ENCODE measurements at places on chromosomes 1 and 21.
A peak's percentile ranks its signal among the peaks of the same experiment; 100 is the strongest.

DNA sequence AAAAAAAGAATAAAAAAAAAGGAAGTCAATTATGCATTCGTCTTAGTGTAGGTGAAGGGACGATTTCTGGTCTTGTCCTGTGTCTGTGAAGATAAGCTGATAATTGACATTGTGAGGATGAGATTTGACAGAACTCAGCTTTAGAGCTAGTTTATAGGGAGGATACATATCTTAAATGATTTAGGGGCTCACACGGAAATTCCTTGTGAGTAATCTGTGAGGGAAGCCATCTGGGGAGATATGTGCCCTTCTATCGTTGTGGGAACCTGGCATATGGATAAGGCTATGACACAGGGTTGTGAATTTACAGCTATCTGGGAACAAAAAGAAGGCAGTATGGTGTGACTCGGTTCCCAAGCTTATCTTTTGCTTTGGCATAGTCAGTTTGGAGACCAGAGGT is 71.1 kb downstream of the RABGAP1L start:
- no peak for DNase-seq

- DNase-seq: no peak
Observed at GRCh38 chr1:203114202-203114601, 13.3 kb upstream of the ADORA1 start.

- DNase-seq: no peak
Observed at GRCh38 chr1:2592672-2593071, 6.1 kb downstream of the PRXL2B start.

DNA sequence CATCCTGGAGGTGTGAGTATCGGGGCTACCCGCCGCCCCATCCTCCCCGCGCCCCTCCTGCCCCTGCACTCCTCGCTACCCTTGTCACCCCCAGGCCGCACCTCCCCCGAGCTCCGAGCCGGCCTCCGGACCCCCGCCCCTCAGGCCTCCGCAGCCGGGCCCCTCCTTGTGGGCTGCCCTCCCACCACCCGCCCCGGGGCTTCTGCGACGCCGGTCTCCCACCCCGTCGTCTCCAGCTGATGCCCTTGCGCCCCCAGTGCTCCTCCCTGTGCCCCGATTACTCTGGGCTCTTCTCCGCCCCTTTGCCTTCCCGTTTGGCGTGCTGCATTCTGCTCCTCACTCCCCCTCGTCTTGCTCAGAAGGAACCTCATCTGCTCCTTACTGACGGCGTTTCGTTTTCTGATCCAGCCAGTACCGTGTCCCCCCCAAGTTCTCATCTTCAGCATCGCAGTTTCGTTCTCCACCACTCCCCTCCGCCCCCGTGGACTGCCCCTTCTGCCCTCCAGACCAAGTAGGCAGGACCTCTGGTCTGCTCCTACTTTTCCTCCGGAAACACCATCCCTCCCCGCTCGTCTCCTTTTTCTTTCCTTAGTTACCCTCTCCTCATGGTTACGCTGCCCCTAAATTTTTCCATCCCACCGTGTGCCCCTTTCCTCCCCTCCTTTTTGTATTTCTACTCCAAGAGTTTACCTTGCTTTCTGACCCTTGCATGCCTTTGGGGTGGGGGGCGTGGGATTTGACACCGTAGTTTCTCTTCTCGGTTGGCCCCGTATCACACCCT is 841 bp downstream of the SNX27 start:
- DNase-seq: no peak

DNA sequence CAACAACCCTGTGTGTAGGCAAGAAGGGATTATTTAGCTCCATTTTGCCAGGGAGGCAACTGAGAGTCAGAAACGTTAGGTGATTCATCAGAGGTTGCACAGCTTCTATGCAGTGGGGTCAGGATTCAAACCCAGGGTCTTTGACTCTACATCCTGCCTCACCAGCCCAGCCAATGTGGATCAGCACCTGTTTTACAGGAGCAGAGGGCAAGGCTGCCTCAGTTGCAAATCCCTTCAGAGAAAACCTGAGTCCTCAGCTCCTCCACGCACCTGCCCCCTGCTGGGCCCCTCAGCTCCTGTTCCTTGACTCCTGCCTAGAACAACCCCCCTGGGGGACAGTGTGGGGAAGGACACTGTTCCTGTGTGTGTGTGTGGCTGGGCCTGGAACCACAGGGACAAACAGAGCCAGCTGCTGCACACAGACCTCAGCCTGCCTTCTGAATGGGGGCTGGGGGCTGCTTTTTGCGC is 61.6 kb downstream of the LRRN2 start:
- DNase-seq: no peak

GRCh38 chr1:58059789-58060188 is 486.7 kb downstream of the OMA1 start:
- DNase-seq: no peak

DNA sequence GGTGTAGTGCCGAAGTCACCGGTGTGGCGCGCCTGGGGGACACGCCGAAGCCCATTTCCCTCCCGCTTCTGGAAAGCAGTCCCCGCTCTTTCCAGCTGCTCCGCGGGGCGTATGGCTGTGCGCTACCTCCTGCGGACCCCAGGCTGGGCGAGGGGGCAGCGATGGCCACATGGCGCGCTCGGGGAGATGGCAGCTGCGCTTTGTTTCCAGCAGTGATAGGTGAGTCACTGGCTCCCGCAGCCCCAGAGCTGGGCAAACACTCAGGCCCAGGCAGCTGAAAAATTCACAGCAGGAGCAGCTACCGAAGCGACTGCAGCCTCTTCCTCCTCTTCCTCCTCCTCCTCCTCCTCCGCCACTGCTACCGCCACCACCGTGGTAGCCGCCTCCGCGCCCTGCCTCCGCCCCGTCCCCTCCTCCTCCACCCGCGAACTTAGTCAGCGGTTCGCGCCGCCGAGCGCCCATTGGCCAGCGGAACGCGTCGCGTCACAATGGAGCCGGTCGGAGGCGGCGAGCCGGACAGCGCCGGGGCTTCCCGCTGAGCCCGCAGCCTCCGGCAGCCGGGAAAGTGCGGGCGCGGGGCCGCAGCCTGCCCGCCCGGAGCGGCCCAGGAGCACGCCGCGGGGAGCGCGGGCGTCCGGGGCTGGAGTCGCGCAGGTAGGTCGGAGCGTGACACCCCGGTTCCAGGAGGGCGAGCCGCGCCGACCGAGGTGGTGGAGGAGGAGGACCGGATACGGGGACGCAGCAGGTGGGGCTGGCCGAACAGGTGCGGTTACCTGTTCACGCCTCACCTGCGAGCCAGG is at the start of gene LRRC8B:
LRRC8B (plus strand) TSS at position 461 of the 800 bp plus-strand sequence. CDS start 57,822 bp downstream, outside the sequence.
- DNase-seq: peak; percentile 78

GRCh38 chr1:198538579-198539364 is 1.7 kb downstream of the ATP6V1G3 start:
- DNase-seq: no peak

- DNase-seq: no peak
Observed at GRCh38 chr1:21932127-21932526, 5.0 kb downstream of the HSPG2 start.

- no peak for DNase-seq
Observed at GRCh38 chr1:218664385-218665170, 319.4 kb downstream of the TGFB2 start.

GRCh38 chr1:6241107-6241886 is 2.7 kb upstream of the HES3 start:
- no peak for DNase-seq

GRCh38 chr1:219744652-219745469 is 132.0 kb upstream of the ZC3H11B start:
- DNase-seq: no peak

GRCh38 chr1:41416552-41417334 is 55.5 kb downstream of the FOXO6 start:
- DNase-seq: peak; percentile 23

GRCh38 chr1:210681158-210681557 is 352.5 kb downstream of the HHAT start:
- no peak for DNase-seq

GRCh38 chr1:83839566-83840173 is 159.3 kb downstream of the TTLL7 start:
- no peak for DNase-seq

GRCh38 chr1:237396426-237396825 is 354.4 kb downstream of the RYR2 start:
- no peak for DNase-seq

- DNase-seq: no peak
Observed at GRCh38 chr1:35555601-35556477, 1.4 kb downstream of the KIAA0319L start.

DNA sequence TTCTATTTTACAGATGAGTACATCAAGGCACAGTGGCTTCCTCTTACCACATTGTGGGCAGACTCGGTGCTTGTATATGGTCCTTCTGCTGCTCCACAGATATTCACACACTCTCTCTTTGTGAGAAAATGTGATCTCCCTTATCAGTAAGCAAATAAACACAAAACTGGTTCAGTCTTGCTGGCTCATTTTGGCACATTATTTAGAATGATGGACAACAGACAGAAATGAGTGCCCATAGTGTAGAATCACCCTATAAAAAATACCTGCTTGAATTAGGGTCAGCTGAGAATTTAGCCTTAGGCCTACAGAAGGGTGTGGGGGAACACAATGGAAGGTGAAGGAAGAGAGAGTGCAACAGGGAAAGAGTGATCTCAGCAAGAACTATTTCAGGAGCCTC is 423.1 kb downstream of the HLX start:
- no peak for DNase-seq

- DNase-seq: no peak
Observed at GRCh38 chr1:51926171-51926812, 47.8 kb upstream of the NRDC start.

All from activated CD4-positive, CD25-positive, alpha-beta regulatory T cell (primary cell).